Stimulated activated CD4-positive, alpha-beta T cell treated with anti-CD3 and anti-CD28 coated beads, TNF-alpha, amount 100 ng/mL, for 1 hour (primary cell): ENCODE measurements at places on chromosomes 5 and 9.

DNA sequence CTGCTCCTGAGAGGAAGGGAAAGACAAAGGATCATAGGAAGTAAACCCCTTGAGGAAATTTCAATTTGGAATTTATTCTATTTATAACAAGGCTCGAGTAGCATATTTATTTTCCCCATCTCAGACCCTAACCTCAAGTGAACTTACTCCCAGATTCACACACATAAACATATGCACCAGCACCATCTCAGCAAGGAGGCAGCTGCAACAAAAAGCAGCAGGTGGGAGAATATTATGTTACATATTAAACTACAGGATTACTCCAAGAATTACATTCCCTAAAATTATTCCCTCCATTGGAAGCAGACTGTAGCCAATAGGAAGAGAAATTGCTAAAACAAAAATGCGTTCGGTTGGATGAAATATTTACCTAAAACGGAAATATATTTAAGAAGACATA lies 108.4 kb upstream of the PRSS3 start:
- DNase-seq = no peak

GRCh38 chr9:69955536-69956355 lies 87.9 kb upstream of the MAMDC2 start:
- DNase-seq = no peak

DNA sequence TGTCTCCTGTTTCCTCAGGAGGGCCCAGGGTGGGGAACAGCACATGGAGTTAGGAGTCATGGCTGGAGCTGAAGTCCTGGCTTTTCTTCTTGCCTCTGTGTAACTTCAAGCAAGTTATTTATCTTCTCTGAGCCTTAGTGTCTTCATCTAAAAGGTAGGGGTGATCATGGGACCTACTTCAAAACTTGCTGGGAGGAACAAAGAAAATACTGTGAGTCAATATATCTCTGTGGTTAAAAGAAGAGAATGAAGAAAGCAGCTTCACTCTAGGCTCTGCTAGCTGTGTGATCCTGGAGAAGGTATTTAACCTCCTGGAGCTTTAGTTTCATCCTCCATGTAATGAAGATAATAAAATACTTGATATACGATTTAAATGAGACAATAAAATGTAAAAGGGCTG lies 26.5 kb downstream of the AFAP1L1 start:
- no peak for DNase-seq

DNA sequence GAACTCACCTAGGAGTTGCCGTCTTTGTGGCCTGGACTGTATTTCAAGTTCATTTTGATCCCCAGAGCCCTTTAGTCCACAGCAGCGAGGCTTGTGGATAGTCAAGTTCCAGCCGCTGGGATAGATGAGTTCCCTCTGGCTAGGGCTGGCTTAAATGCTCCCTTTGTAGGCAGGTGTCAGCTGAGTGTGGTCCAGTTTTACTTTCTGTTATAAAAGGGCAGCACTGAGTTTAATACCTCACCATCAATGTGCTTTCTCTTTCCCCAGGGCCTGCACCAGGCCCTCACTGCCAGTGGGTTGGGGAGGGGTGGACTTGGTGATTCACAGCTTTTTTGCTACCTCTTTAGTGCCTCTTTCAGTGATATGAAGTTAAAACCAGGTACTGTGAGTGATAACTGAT lies 188.2 kb downstream of the SLCO4C1 start:
- no peak for DNase-seq

DNA sequence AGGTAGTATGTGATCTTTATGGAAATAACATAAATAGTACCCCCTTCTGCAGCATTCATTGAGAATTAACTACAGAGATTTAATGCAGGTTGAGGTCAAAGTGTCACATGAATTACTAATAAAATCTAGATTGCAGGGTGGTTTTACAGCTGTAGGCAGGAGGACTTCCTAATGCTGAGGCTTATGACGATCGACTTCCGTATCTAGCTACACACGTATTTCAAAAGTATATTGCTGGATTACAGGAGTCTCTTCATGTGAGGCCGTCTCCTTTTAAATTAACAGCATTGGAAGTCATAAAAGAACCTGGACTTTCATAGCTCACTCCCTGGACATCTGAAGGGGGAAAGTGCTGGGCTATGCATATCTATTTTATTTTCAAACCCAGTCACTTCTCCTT lies 180.9 kb downstream of the OSTF1 start:
- no peak for DNase-seq

DNA sequence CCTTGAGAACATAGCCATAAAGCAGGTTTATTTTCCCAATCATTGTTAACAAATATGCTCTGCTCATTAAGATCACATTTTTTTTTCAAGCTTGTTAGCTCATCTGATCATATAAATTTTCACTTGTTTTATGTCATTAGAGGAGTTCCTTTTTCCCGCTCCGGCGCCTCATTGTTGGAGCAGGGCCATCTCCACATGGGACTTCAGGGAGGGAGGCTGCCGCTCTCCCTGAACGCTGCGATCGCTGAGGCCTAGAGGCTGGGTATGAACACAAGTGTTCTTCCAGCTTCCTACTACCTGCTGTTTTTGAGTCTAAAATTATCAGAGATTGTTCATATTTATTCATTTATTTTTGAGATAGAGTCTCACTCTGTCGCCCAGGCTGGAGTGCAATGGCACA lies 246.9 kb downstream of the MPDZ start:
- DNase-seq = no peak

GRCh38 chr9:100229561-100229960 lies 123.2 kb downstream of the TEX10 start:
- DNase-seq = no peak

GRCh38 chr5:168286386-168286785 lies 5.1 kb upstream of the WWC1 start:
- no peak for DNase-seq

DNA sequence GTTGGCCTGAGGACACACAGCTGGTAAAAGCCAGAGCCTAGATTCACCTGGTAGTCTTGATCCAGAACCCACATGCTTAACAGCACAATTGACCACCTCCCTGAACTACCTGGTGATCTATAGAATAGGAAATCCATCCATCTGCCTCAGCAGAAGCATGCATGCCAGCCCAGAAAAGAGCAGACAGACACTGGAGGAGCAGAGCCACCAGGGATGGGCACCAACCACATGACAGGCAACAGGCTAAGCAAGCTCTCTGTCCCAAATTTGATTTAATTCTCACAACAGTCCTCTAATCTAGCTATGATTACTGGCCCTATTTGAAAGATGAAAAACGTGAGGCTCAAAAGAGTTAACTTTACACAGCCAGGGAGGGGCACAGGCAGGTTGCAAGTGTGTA lies 208.1 kb downstream of the SPOCK1 start:
- no peak for DNase-seq

- no peak for DNase-seq
Measured at GRCh38 chr9:104322596-104322995, 181.5 kb upstream of the OR13F1 start.

GRCh38 chr5:124789104-124789605 lies 42.7 kb upstream of the ZNF608 start:
- DNase-seq = no peak

DNA sequence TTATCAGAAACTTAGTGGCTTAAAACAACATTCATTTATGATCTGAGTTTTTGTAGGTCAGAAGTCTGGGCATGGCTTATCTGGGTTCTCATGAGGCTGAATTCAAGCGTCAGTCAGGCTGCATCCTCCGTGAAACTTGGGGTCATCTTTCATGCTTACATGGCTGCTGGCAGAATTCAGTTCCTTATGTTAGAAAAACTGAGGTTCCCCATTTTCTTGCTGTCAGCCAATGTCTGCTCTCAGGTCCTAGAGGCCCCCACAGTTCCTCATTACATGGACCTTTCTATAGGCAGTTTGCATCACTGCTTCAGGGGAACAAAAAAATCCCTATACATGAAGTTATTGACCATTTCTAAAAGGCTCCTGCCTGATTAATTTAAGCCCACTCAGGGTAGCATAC lies 83.8 kb upstream of the NMUR2 start:
- DNase-seq = no peak

DNA sequence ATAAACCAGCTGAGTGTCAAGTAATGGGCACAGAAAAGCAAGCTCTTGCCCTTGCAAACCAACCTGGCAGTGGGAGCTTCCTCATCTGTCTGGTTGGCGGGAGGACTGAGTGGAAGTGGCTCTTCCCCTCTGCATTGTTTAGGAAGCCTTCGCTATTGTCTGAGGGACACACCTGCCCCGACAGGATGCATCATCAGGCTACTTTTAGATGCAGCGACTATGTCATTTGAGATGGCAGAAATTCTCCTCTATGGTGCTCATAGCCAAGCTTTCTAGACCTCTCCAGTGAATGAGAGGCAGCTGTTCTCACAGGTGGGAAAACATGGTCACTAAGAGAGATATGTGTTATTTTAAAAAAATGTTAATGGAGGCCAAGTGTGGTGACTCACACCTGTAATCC lies 104.0 kb downstream of the DOCK8 start:
- no peak for DNase-seq

DNA sequence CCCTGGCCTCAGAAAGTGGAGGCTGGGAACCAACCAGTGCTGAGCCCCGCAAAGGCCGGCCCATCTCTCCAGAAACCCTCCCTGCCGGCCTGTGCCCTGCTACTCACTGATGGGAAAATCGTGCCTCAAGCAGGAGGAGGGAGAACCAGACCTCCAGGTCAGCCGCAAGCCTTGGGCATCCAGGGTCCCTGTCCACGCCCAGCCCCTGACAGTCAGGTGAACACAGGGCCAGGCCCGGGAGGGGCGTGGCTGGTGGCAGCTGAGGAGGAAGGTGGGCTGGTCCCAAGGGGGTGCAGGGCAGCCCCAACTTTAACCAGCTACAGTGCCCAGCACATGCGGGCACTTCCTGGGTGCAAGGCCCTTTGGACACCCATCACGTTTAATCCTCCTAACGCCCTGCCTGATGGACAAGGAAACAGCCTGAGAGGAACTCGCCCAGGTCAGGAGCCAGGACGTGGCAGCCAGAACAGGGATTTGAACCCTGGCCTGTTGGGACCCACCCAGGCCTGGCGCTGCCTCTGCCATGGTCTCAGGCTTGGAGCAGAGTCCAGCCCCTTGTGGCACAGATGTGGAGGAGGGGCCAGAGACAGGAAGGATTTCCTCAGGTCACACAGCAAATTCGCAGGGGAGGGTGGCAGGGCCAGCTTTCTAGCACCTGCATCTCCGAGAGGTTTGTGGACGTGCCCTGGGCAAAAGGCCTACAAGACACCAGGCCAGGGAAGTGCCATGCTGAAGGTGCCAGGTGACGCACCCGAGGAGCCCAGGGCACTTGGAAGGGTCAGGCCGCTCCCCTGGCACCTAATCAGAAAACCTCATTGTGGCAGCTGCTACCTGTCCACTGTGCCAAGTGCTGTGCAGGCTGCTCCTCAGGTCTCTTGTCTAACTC lies 4.5 kb downstream of the RALGDS start:
- no peak for DNase-seq

DNA sequence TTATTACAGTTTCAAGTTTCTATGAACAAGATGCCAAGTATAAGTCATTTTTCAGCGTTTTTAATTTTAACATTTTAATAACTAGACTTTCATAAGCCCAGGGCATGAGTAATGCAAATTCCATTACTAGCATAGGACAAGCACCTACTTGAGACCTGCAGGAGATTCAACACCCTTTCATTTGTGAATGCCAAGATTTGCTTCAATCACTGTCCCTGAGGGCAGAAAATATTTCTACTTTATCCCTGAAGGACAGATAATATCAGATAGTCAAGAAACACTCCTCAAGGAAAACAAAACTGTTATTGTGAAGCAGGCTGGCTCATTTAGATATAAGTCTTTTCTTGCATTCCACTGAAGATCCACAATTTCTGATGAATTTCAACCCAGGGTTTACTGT lies 27.7 kb upstream of the ZNF622 start:
- no peak for DNase-seq

GRCh38 chr5:80757290-80757689 lies 102.5 kb upstream of the DHFR start:
- DNase-seq = no peak

DNA sequence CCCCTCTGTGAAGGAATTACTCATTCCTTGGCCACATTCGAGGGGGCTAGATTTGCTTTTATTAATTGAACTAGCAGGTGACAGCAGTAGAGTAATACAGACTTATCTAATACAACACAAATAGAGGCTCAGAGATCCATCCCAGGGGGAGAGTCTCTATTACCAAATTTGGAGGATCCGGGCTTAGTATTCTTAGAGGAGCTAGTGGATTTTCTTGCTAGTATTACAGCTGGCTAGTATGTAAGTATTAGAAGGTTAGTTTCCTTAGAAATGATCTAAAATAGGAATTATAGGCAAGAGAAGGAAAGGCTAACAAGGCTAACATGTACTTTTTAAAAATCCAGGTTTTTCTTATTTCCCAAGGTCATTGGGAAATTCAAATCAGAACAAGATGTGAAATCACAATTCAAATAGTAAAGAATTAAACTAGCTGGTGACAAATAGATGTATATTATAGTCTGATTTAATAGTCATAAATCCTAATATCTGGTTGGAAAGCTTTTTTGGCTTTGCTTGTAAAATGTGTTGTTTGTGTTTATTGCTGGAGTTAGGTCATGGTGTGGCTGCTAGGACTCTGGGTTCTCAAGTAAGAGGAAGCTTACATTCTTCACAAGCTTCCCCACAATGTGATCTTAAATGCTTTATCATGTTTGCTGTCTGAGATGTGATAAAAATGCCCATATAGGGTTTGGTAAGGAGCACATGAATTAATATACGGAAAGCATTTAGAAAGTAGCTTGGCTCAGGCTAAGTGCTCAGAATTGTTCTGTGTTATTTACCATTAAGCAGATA lies 160.4 kb upstream of the MPDZ start:
- DNase-seq = no peak

- DNase-seq = no peak
Measured at GRCh38 chr5:63931836-63932235, 30.4 kb downstream of the HTR1A start.

- no peak for DNase-seq
Measured at GRCh38 chr9:123680352-123680751, 249.6 kb downstream of the DENND1A start.

- no peak for DNase-seq
Measured at GRCh38 chr5:32001707-32002106, 172.4 kb downstream of the GOLPH3 start.

- no peak for DNase-seq
Measured at GRCh38 chr9:119961774-119962424, 592.7 kb upstream of the BRINP1 start.

DNA sequence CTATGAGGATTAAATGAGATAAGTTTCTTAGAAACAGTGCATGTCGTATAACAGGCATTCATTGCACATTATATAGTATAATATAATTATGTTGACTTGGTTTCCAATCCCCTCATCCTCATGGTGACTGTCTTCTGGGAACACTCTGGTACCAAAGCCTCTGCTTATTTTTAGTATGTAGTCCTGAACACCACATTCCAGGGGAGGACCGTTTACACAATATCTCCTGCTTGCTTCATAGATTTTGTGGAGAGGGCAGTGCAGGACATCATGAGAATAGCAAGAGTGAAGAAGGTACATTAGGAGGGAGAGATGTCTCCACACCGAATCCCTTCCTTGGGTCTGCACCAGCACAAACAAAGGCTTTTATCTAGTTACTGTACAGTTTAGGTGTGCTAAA lies 20.5 kb upstream of the BHMT start:
- no peak for DNase-seq

GRCh38 chr5:84791138-84791537 lies 406.5 kb upstream of the EDIL3 start:
- DNase-seq = no peak

- no peak for DNase-seq
Measured at GRCh38 chr5:54309691-54310432, 511 bp downstream of the ARL15 start.

GRCh38 chr9:77759391-77759790 lies 111.3 kb upstream of the GNA14 start:
- DNase-seq = no peak

GRCh38 chr9:105103776-105104175 lies 140.7 kb upstream of the SLC44A1 start:
- DNase-seq = no peak

GRCh38 chr5:75886706-75887105 lies 169.5 kb upstream of the POC5 start:
- no peak for DNase-seq
